ENCODE measurements at places on chromosomes 7 and 10.

DNA sequence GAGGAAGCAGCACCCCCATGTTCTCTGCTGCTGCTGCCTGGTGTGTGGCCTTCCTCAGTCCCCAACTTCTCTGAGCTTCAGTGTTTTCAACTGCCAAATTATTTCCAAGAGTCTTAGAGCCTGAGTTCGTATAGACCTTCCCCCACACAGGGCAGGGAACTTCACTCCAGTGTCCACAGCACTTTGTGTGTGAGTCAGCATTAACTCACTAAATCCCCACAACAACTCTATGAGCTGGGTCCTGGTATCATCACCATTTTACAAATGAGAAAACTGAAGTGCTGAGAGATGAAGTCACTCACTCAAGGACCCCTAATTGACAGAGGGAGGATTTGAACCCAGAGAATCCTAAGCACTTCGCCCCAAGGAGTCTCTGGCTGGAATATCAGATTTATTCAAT is 48.3 kb downstream of the ADCYAP1R1 start:
- no peak for DNase-seq

DNA sequence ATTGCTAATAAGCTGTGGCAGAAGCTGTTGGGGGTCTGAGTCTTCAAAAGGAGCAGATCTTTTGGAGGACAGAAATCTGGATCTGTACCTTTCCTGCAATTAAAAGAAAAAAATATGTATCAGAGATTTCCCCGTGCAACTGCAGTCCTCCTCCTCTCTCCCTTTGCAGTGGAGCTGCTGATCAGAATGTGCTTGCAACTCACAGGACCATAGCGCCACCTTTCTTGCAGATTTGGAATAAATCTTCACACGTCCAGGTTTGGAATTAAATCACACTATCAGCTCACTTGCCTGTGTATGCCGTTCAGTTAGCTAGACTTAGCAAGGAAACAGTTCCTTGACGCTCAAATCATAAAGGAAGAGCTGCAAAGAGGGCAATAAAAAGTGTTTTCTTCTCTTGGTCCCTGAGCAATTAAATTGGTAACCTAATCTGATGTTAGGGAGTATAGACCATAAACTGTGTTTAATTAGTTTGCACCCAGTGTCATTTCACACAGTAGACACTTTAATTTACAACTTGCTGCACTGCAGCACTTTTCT is 77.4 kb downstream of the PON1 start:
- DNase-seq: no peak

DNA sequence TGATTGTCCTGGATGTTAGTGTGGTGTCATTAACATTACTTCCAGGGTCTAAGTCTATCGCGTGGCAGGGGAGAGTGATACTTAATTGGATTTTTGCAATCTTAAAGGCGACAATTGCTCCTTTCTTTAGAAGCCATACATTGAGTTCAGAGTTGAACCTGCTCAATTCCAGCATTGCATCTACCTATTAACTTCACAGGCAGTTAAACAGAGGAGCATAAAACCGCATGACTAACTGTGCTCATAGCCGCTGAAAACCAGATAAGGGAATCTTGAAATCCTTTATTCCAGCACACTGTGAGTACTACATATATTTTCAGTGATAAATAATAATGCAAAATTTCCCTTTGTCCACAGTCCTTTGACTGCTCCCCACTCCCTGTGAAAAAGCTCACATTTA is 255.3 kb downstream of the STK31 start:
- DNase-seq: no peak

DNA sequence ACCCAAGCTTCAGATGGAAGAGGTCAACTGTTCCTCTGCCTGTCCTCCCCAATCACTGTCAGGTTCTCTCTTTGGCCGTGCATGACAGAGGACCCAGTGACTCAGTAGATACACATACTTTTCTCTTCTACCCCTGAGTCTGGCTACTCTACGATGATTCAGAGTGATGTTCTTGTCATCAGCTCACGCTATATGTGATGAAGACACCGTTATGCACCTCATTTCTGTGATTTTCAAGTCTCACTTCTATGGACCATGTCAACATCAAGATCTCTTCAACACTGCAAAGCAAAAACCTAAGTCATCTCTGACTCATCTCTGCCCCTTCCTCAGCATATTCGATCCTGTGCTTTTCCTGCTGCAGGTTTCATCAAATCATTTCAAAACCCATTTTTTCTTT is 76.6 kb upstream of the DGKI start:
- DNase-seq: no peak

Measured in stimulated activated CD8-positive, alpha-beta memory T cell treated with anti-CD3 and anti-CD28 coated beads, Interleukin-2, amount 100 ng/mL, for 1 hour (primary cell).